ENCODE measurements at places on chromosomes 5 and 9.

DNA sequence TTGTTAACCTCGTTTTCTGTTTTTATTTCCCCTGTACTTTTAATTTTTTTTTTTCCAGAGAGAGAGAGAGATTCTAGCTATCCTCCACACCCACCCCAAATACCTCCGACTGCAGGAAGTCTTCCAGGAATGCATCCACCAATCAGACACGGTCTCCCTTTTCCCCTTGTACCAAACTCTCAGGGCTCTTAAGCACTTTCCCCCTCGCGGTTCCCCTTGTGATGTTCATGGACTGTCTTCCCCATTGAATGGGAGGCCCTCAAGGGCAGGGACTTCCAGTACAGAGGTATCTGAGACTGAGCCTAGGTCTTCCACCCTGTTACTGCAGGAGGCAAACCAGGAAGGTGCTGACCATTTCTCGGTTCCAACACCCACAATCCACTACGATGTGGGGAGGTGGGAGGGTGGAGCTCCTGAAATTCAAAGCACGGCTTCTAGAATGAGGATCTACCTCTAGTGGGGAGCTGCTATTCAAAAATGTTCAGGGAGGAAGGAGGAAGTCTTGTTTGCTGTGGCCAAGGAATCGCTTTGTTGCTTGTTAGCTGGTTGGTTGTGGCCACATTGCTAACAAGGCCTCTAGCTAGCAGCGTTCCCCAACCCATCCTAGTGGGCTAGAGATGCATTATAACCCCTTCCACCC lies 37.5 kb upstream of the PTGS1 start:
- no peak for DNase-seq

GRCh38 chr9:16000811-16001210 lies 448.0 kb downstream of the CCDC171 start:
- no peak for DNase-seq

DNA sequence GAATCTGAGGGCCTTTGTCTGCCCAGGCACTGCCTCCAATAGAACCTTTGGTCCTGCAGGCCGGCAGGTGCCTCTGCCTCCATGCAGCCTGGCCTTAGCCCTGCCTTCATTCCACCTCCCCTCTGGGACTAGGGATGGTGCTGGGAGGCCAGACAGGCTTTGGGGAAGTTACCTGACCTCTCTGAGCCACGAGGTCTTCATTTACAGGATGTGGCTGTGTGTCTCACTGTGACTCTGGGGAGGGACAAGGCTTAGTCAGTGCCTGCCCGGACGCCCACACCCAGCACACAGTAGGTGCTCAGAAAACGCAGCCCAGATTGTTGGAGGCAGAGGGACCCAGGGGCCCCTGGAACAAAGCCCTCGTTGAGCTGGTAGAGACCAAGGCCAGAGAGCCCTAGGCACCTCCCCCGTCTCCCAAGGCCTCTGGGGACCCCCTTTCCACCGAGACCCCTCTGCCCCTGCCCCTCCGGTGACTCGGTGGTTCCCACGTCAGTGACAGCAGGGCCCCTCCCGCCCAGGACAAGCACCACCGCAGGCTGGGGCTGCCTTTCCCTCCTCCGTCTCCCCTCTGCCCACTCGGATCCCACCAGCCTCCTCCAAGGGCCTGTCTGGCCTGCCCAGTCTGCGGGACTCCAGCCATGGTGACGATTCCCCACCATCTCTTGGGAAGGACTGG lies 46.9 kb upstream of the EGFL7 start:
- no peak for DNase-seq

GRCh38 chr5:5037674-5038073 lies 102.5 kb upstream of the ADAMTS16 start:
- no peak for DNase-seq

DNA sequence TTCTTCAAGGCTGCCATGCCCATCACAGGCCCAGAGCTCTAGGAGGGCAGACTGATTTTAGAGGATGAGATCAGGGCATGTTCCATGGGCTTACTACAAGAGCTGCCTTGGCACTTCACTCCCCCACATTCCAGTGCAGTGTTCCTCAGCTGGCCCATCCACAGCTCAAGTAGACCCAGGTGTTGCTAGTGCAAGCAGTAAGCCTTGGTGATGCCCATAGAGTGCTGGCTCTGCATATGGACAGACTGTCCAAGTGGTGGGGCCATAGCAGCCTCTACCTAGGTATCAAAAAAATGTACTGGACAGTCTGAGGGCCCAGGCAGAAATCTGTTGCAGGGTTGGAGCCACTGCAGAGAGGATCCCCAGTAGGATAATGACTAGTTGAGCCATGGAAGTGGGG lies 366.6 kb downstream of the FGF10 start:
- no peak for DNase-seq
